NCI-H69 (cell line): ENCODE measurements at places on chromosomes 6 and 20.
A peak's percentile ranks its signal among the peaks of the same experiment; 100 is the strongest.

DNA sequence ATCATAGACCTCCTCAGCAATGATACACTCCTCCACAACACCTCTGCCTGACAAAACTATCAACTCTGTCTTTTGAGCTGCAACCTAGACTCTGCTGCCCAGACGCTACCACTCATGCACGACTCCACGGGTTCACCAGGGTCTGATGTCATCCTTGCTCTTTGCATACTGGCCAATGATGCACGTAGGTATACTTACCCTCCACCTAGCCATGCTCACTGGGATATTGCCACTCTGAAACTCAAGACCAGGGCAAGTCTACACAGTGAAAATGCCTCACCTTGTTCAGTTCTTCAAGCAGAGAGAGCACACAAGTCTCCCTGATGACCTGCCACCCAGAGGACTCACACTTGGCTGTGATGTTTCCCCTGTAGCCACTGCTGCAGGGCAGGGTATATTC lies 27.7 kb downstream of the ADGRF1 start:
- no peak for DNase-seq

GRCh38 chr6:169078399-169079145 lies 175.1 kb downstream of the THBS2 start:
- no peak for DNase-seq

- DNase-seq, result no peak
These were observed 553.5 kb downstream of the HACE1 start for GRCh38 chr6:104306211-104306610.

- DNase-seq, result no peak
These were observed 25.4 kb upstream of the NOP56 start for GRCh38 chr20:2626853-2627541.

- DNase-seq, result no peak
These were observed 22.8 kb downstream of the CST5 start for GRCh38 chr20:23856736-23857135.

DNA sequence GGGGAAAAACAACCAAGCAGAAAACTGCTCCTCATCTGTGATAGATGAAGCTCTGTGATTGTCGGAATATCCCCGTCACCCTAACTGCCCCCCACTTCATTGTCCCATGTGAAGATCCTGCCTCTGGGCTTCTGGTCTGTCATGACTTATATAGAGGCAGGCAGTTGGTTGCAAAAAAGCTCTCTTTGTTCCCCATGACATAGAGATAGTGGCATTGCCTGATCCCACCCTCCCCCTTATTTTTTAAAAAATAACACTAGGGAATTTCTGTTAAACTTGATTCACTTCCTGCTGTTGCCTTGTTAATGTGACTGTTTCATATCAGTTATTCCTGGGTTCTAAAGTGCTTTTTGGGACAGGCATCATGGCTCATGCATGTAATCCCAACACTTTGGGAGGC lies 203.1 kb downstream of the JARID2 start:
- DNase-seq, result no peak

GRCh38 chr6:8181951-8182845 lies 79.8 kb upstream of the EEF1E1 start:
- DNase-seq, result no peak

GRCh38 chr6:35727231-35727934 lies 9.4 kb upstream of the ARMC12 start:
- peak; percentile 79 for DNase-seq

GRCh38 chr6:11755725-11756124 lies 22.9 kb downstream of the ADTRP start:
- DNase-seq, result no peak

DNA sequence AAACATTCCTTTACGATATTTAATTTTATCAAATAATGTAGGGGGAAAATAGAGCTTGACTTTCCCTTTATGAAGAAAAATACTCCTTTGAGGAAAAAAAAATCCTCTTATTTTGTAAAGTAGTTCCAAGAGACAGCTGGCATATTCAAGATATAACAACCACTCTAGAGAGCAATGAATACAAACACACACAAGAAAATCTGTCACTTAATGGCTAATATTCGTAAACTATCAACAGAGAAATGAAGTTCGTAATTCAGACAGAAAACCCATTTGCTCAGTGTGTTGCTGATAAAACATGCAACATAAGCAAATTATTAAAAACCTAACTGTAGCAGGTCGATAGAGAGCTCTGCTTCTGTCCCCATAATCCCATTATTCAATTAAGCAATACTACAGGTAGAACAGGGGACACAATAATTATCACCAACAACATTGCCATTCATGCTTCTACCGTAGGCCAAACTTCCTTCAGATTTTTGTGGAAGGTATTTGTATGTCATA lies 714.4 kb upstream of the MARCKS start:
- no peak for DNase-seq

GRCh38 chr6:16746401-16746800 lies 14.9 kb downstream of the ATXN1 start:
- DNase-seq, result no peak

DNA sequence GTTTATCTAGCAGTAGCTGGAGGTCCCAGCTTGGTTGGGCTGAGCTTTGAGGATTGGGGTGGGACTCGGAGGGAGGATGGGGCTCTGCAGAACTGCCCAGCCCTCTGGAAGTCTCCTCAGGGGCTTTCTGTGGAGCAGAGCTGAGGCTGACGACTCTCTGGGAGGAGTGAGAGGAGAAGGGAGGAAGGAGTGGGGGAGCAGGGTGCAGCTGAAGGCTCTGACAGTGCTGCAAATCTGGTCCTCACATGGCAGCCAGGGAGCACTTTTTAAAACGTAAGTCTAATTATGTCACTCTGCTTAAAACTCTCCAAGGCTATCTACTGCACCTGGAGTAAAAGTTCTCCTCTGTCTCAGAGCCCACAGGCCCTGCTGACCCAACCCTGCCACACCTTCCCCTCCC lies 32.4 kb downstream of the GRM4 start:
- DNase-seq, result no peak

DNA sequence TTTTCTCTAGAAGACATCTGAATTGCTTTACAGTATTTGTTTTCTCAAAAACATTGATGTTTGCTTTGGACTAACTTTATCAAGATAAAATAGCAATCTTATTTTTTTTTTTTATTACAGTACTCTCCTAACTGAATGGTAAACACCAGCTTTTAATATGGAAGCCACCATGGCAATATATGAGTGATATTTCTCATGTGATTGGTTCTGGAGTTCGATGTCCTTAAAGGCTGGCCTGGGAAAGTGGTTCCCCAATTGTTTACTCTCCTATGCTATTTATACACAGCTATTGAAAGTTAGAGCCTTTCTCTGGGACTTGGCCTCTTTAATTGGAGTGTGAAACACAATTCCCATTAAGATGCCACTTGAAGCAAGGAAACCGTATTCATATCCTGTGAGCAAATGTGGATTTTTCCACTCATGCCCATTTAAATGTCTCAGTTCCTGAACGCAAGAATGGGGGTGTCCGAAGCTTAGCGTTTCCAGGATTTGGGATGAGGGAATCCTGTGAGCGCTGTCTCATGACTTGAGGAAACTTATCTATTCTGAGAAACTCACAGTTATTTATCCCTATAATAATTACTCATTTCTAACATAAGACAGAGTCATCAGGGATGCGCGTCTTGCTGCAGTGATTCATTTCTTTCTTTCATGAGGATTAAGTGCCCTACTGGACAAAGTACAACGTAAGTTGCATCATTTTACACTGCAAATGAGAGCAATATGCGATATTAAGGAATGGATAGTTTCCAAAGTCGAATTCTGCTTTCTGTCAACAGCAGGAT lies 143.3 kb upstream of the PREP start:
- DNase-seq, result no peak

DNA sequence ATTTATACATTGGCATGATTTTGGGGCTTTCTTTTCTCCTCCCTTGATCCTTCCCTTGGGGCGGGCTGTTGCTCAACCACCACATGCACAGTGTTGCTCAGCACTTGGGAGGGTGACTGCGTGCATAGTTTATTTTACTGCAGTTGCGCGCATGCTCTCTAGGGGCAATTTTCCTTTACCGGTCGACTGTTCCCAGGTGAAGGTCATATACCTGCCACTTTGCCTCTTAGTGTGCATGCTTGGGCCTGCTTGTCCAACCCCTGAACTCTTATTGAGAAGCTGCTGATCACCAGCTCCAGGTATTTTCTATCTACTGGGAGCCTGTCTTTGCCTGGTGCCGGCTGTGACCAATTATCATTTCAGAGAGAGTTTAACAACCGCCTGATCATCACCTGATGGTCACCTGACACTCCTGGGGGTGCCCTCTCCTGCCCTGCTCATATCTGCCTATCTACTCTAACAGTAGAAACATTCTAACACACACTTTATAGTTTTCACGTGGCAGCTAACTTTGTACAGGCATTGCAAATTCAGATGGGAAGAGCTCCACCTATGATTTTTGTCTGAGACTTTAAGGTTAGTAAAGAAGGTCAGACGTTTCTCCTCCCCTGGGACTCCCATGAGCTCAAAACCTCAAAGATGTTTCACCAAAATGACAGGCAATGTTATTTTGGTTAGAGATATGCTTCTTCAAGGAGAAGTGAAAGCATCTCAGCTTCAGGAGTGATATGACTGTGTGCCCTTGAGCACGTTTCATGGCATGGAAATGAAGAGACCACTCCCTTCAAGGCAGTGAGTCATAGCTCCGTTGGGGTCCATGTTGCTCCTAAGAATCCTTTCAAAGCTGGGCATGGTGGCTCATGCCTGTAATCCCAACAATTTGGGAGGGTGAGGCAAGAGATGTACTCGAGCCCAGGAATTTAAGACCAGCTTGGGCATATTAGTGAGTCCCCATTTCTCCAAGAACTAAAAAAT lies 227.5 kb upstream of the MYLIP start:
- DNase-seq, result no peak

- no peak for DNase-seq
These were observed 50.9 kb upstream of the DUSP22 start for GRCh38 chr6:241336-241865.

- DNase-seq, result peak; percentile 88
These were observed 24.7 kb downstream of the MYT1 start for GRCh38 chr20:64188682-64189529.

DNA sequence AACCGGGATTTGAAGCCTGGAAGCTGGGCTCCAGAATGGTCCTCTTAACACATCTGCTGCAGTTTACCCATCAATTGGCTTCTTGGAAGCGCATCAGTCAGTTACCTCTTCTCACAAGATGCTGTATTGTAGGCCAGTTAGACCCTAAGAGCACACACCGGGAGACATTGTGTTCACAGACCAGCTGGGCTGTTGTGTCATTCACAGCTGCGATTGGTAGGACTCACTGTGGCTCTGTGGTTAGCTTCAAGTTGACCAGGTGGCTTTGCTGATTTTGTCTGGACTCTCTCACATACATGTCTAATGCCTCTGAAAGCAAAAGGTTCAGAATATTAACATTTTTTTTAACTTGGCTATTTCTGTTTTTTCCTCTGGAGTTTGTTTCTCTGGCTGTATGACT lies 64.8 kb downstream of the SNX9 start:
- no peak for DNase-seq

DNA sequence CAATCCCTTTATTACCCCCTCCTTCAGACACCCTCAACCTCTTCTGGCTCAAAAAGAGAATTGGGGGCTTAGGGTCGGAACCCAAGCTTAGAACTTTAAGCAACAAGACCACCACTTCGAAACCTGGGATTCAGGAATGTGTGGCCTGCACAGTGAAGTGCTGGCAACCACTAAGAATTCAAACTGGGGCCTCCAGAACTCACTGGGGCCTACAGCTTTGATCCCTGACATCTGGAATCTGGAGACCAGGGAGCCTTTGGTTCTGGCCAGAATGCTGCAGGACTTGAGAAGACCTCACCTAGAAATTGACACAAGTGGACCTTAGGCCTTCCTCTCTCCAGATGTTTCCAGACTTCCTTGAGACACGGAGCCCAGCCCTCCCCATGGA lies 2.2 kb downstream of the TNF start:
- no peak for DNase-seq

DNA sequence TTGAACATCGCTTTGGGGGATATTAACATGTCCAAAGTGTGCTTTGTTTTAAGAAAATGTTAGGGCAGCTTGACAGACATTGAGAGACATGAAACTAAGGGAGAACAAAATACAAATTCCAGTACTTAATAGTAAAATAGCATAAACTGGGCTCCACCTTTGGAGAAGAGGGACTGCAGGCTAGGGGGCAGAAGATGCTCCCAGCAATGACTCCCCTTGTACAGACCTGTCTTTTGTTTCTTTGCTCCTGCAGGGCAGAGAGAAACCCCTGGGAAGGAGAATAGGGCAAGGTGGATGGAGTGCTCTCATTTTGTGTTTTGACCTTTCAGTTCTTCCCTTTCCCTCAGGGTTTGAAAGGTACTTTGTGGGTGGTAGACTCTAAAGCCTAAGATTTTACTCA lies 115.6 kb upstream of the PLCB4 start:
- peak; percentile 62 for DNase-seq

DNA sequence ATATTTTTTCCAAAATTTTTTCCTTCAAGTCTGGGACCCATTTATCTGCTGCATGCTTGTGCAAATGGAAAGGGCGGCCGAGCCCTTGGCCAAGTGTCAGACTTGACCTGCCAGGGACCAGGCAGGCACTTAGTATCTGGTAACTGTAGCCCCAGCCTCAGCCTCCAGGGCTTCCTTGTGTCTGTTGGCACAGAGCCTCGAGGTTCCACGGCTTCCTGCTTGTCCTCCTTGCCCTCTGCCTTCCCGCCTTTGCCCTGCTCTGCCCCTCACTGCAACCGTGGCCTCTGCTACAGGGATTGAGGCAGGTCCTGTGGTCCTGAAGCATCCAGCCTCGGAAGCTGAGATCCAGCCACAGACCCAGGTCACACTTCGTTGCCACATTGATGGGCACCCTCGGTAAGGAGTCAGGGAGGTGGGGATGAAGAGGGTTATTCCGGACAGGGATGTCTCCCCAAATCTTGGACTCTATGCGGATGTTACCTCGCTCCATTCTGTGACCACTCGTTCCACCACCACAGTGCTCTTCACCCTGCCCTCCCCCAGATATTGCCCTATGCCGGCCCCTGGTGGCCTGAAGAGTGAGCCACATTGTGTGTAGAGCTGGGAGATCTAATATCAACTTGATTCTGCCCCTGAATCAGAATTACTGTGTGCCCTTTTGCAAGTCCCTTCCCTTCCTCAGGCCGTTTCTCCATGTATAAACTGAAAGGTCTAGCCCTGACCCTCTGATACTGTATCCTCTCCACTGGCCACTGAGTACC lies 41.5 kb upstream of the SRF start:
- DNase-seq, result peak; percentile 45

GRCh38 chr6:33771146-33772081 lies 17.5 kb downstream of the LEMD2 start:
- DNase-seq, result peak; percentile 91

GRCh38 chr20:47673671-47673955 lies 111.7 kb downstream of the SULF2 start:
- no peak for DNase-seq

GRCh38 chr20:33653900-33654596 lies 8.1 kb upstream of the C20orf144 start:
- DNase-seq, result peak; percentile 97

GRCh38 chr20:23547613-23548012 lies 20.7 kb downstream of the CST9L start:
- DNase-seq, result no peak

DNA sequence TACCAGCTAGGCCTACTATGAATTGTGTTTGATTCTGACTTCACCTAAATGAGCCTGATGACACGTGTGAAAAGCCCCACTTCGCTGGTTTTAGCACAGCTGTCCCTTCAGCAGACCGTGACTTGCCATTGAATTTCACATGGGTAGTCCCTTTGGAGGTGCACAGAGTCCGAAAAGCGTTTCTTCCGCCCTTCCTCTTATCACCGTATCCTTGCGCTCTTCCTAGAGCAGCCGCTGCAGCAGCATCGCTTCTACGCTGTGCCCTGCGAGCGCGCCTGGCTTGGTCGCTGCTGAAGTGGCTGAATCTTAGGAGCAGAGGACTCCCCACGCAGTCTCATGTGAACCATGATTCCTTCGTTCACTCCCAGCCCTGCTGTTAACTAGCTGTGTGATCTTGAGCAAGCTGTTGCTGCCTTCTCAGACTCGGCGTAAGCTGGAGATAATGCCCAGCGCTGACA lies 127.0 kb downstream of the PACRG start:
- DNase-seq, result peak; percentile 78
